ENCODE measurements at places on chromosomes 7 and 10.

GRCh38 chr7:20193242-20193777 is 23.9 kb downstream of the MACC1 start:
- H3K27ac ChIP-seq: no peak overlapping the region
- no peaks in the 10 kb centered on the region for H3K4me1 ChIP-seq
- no peak overlapping the region for H3K4me3 ChIP-seq
- H3K27me3 ChIP-seq: no peaks in the 10 kb centered on the region

DNA sequence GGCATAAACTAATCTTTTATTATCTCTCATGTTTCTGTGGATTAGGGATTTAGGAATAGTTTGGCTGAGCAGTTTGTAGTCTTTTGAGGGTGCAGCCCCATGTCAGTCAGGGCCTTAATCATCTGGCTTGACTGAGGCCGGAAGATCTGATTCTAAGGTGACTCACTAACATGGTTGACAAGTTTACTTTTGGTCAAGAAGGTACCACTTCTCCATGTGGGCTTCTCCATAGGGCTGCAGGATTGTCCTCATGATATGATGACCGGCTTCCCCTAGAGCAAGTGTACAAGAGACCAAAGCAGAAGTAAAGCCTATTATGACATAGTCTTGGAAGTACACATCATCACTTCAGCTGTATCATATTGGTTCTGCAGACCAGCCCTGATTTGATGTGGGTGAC is 45.9 kb upstream of the OIT3 start:
- H3K27ac ChIP-seq: no peak overlapping the region
- no peak for DNase-seq
- peaks cover 10% of the 10 kb centered on the region for H3K36me3 ChIP-seq
- H3K4me3 ChIP-seq: no peak overlapping the region

GRCh38 chr10:80484676-80485075 is 30.6 kb downstream of the TSPAN14 start:
- peaks cover 40% of the 10 kb centered on the region for H3K4me1 ChIP-seq
- peaks cover 5% of the 10 kb centered on the region for H3K27me3 ChIP-seq
- H3K4me3 ChIP-seq: no peak overlapping the region
- peak overlapping the region; percentile 74 for H3K27ac ChIP-seq

DNA sequence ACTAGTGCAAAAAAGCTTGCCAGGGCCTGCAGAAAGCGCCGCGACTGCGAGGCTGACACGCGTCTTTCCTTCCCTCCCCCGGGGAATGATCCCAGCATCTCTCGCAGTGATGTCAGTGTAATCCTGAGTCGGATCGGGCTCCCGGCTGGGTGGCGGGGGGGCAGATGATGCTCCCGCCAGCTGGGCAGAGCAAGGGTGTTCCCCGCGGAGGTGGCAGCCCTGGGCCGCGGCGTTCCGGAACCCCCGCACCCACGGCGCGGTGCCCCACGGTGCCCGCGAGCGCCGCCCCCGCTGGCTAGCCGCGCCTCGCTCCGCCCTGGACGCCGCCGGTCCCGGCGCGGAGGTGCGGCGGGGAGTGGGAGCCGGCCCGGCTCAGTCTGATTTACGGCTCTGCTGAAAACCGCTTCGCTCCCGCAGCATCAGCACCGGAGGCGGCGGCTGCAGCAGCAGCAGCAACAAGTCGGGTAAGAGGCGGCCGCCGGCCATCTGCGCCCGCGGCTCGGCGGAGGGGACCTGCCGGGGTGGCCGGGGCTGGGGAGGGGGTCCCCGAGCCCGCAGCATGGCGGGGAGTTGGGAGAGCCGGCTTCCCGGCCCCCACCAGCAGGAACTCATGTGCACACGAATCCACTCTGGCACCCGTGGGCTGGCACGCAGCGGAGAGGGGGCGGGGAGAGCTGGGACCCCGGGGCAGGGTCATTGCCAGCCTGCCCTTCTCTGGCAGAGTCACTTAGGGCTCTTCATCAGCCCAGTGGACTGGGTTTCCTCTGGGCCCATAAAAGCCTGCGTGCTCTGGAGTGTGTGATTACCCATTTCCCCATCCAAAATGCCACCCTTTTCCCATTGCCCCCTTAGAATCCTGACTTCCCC is at the start of gene ZNF365:
ZNF365 (plus strand) TSS at position 375 of the 867 bp plus-strand sequence. CDS start 1,825 bp downstream, outside the sequence.
- peak within 1 kb of the TSS; percentile 66 for H3K27ac ChIP-seq
- H3K4me1 ChIP-seq: no peaks in the 10 kb centered on the region
- DNase-seq: peak; percentile 75
- no peaks in the 10 kb centered on the region for H3K27me3 ChIP-seq

GRCh38 chr10:48784031-48784430 is 99.4 kb downstream of the WDFY4 start:
- no peak overlapping the region for H3K4me3 ChIP-seq

GRCh38 chr7:105643384-105643783 is 62.1 kb upstream of the EFCAB10 start:
- H3K27ac ChIP-seq: peak overlapping the region; percentile 14
- H3K36me3 ChIP-seq: no peaks in the 10 kb centered on the region
- peak; percentile 82 for DNase-seq
- peaks cover 6% of the 10 kb centered on the region for H3K27me3 ChIP-seq
- no peak overlapping the region for H3K4me3 ChIP-seq

GRCh38 chr7:17407229-17407628 is 108.8 kb downstream of the AHR start:
- no peak for DNase-seq
- no peaks in the 10 kb centered on the region for H3K4me1 ChIP-seq
- no peaks in the 10 kb centered on the region for H3K36me3 ChIP-seq
- no peak overlapping the region for H3K4me3 ChIP-seq
- no peak overlapping the region for H3K27ac ChIP-seq

GRCh38 chr7:29310625-29311024 is 116.0 kb downstream of the CHN2 start:
- H3K27me3 ChIP-seq: peaks cover 2% of the 10 kb centered on the region
- peaks cover 11% of the 10 kb centered on the region for H3K36me3 ChIP-seq
- H3K4me1 ChIP-seq: peaks cover 24% of the 10 kb centered on the region
- H3K4me3 ChIP-seq: no peak overlapping the region

DNA sequence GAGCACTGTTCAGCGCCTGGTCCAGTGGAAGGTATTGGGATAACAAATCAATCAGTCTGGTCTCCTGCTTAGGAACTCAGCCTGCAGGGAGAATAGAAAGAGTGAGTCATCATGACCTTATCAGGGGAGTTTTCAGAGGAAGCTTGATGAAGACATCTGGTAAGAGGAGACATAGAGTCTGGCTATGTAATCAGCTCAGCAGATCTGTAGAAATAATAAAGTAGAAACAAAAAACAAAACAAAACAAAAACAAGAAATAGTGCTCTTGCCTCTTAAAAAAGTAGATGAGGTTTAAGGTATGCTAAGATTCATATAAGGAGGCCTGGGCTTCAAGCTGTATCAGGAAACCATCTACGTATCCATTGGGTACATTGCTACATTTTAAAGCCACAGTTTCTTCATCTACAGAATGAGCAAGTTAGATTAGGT is 14.4 kb downstream of the TAS2R41 start:
- DNase-seq: no peak
- no peaks in the 10 kb centered on the region for H3K4me1 ChIP-seq
- no peak overlapping the region for H3K4me3 ChIP-seq
- H3K36me3 ChIP-seq: no peaks in the 10 kb centered on the region
- H3K27me3 ChIP-seq: no peaks in the 10 kb centered on the region
- no peak overlapping the region for H3K27ac ChIP-seq

DNA sequence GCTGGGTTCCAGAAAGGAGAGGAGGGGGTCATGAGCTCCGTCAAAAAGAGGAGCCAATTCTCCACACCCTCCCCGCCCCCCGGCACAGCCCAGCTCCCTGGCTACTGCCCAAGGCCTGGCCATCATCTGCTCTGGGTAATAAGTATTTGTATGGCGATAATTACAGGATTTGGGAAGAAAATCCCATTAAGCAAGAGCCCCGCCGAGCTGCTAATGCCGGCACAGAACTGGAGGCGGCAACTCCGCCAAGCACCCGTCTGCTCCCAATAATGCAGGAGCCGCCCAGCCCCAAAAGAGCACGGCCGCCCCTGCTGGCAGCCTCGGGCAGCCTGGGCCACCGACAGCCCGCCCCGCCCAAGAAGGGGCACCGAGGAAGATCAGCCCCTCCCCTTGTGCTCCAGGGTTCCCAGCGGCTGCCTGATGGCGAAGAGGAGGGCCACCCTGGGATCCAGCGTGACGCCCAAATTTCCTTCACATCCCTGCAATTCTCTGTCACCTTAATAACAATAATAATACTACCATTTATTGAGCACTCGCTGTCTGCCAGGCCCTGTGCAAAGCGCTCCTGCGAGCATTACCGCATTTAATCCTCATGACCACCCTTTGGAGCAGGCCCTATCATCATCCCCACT is 5.9 kb downstream of the SLIT1 start:
- peak; percentile 74 for DNase-seq
- H3K36me3 ChIP-seq: no peaks in the 10 kb centered on the region
- H3K27ac ChIP-seq: no peak overlapping the region
- peaks cover 20% of the 10 kb centered on the region for H3K27me3 ChIP-seq

DNA sequence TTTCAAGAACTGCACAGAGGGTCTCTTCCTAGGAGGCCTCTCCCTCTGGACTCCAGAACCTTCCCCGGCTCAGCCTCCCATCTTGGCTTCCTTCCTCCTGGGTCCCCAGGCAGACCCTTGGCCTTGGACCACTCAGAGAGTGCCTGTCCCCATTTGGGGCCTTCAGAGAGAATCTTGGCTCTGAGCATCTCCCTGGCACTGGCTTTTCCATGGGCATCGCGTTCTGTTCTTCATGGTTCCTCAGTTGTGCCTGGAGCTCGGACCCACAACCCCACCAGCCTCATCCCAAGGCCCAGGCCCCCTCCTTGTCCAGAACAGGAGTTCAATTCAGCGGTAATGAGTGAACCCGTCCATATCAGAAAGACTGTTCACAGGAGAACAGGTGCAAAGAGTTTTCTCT is 73.4 kb downstream of the VIPR2 start:
- H3K27ac ChIP-seq: no peak overlapping the region
- no peaks in the 10 kb centered on the region for H3K27me3 ChIP-seq
- DNase-seq: no peak

Measured in glutamatergic neuron (in vitro differentiated cells).